ENCODE measurements at places on chromosomes 3 and 15. TPM values are rescaled to one million over a fixed set of nuclear protein-coding genes. Genes with fewer than 3 reads are reported as not detected.

GRCh38 chr15:75029378-75030022 is 6.1 kb downstream of the PPCDC start:
- peak; percentile 82 for DNase-seq

DNA sequence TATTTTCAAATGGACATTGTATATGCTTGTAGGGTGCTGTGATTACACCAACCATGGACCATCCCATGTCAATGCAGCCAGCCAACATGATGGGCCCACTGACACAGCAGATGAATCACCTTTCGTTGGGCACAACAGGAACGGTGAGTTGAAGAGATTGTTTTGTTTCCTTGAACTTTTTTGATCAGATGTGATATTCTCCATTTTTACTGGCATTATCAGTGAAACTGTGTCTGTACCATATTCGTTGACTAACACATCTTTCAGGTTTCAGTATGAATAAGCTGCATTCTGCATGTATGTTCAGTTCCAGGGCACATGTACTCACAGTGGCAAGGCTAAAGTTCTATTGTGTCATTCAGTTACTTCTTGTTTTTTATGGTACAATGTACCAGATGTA is 655.2 kb downstream of the RBMS3 start:
- no peak for DNase-seq

DNA sequence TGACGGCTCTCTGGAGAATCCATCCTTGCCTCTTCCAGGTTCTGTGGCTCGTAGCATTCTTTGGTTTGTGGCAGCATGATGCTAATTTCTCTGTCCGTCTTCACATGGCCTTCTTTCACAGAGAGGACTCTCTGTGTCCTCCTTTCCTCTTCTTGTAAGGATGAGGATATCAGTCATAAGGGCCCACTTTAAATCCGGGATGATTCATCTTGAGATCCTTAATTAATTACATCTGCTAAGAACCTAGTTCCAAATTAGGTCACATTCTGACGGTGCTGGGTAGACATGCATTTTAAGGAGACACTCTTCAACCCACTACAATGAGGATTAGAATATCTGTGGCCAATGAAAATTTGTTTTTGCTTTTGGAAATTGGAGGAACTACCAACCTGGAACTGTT is 15.7 kb upstream of the GXYLT2 start:
- no peak for DNase-seq

The SLC28A1 gene
- polyA plus RNA-seq: not detected

The HPS3 gene
- polyA plus RNA-seq: 69.7 TPM
